ENCODE measurements at places on chromosomes 3 and 15. TPM values are rescaled to one million over a fixed set of nuclear protein-coding genes. Genes with fewer than 3 reads are reported as not detected.
A peak's percentile ranks its signal among the peaks of the same experiment; 100 is the strongest.

UACA gene
- polyA plus RNA-seq = 156 TPM

DNA sequence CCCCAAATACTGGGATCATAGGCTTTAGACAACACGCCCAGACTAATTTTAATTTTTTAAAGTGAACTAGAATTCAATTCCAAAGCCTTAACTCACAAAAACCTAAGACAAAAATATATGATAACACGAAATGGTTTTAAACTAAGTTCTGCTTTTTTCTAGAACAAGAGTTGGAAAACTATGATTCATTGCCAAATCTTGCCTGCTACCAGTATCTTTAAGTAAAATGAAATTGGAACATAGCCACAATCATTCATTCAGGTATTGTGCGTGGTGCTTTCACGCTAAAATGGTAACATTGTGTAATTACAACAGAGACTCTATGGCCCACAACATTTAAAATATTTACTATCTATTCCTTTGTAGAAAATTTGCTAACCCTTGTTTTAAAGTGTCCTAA, 488.0 kb upstream of the ZNF385D start:
- no peak for DNase-seq

GRCh38 chr15:61879219-61879618, 181.0 kb downstream of the VPS13C start:
- no peak for DNase-seq

DNA sequence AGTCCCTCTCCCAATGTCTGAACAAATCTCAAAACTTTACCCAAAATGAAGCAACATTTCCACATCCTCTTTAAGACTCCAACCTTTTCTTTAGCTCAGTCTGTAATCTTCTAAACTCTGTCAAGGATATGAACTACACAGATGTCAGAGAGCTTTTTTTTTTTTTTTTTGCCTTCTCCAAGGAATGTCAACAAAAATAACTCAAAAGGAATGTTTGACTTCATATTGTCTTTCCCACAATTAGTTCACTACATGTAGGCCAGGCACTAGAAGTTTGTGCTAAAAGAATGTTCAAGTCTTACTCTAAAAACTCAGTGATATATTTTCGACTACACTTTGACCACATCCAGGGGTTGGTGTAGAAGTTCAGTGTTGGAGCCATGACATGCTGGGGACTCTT, 37.1 kb downstream of the ADAMTS9 start:
- peak; percentile 41 for DNase-seq

DNA sequence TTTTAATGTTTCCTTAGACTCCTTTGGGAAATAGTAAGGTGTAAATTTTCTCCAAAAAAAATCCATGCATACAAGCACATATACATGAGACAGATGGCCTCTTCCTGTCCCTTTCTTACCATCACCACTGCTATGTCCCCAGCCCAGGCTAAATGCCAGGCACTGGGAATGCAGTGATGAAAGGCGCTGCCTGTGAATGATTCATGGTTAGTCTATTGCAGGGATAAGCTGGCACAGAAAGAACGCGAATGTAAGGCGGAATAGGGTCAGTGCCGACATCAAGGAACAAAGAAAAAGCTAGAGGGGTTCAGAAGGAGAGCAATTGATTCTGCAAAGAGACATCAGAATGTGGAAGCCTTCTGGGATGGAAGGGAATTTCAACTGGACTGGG, 36.2 kb upstream of the CFAP161 start:
- no peak for DNase-seq

- no peak for DNase-seq
Observed at GRCh38 chr3:106819440-106819839, 557.8 kb upstream of the CCDC54 start.

- no peak for DNase-seq
Observed at GRCh38 chr3:194107107-194107506, 28.8 kb upstream of the HES1 start.

- no peak for DNase-seq
Observed at GRCh38 chr15:95601525-95601924, 729.0 kb upstream of the NR2F2 start.

OXTR gene
- 50.0 TPM for polyA plus RNA-seq

DNA sequence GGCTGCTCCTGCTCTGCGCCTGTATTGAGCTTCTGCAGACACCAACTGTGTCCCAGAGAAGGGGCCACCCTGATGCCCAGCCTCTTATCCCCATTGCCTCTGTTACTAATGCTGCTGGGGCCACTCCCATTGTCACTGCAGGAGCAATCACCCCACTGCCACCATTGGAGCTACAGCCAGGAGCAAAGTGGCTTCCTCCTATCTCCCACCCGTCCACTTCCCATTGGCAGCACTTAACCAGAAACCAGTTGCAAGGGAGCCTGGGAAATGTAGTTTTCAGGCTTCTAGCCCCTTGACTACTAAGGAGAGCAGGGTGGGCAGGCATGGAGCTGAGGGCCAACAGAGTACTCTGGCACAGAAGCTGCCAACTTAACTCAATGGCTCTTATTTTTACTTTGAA, 55.9 kb upstream of the KLF13 start:
- DNase-seq = no peak

DNA sequence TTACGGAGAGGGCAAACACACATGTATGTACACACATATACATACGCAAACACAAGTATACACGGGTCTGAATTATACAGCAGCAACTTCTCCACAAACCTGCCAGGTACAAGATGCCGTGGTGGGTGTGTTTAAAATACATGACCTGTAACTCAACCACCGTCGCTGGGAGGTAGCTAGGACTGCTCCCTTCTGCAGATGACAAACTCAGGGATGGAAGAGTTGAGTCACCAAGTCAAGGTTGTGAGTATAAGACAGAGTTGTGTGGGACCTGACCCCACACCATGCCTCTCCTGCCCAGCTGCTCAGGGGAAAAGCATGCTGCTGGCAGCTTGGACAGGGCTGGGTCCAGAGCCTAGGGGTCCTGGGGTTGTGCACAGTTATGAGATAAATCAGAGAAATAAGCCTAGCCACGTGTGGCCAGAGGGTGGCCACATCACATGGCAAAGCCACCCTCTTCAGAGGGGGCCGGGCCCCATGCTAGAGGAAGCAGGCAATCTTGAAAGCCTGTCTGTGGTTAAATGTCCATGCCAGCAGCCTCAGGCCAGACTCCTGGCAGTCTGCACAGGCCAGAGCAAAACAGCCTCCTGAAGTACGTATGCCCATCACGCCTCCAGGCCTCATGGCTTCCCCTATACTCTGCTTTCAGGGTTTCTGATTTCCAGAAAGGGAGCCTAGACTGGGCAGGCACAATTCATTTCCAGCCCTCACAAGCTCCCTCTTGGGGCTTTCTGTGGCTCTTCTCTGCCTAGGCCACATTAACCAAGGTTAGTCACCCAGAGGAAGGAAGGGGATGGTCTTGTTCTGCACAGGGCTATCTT, 107.7 kb upstream of the RPL32 start:
- peak; percentile 48 for DNase-seq

CCDC54 gene
- polyA plus RNA-seq = not detected

DNA sequence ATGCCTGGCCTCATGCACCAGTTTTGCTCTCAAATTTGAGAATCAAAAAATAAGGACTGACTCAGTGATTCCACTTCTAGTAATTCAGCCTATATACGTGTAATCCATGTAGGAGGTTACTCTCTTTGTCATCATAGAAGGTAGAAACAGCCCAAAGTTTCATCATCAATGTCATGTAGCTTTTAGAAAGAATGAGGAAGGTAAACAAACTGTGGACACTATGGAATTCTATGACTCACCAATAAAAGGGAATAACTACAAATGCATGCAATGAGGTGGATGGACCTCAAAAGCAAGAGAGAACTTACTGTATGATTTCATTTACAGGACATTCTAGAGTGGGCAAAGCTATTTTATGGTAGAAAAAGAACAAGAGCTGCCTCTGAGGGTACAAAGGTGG, 93.2 kb upstream of the LRIG1 start:
- DNase-seq = peak; percentile 99

DNA sequence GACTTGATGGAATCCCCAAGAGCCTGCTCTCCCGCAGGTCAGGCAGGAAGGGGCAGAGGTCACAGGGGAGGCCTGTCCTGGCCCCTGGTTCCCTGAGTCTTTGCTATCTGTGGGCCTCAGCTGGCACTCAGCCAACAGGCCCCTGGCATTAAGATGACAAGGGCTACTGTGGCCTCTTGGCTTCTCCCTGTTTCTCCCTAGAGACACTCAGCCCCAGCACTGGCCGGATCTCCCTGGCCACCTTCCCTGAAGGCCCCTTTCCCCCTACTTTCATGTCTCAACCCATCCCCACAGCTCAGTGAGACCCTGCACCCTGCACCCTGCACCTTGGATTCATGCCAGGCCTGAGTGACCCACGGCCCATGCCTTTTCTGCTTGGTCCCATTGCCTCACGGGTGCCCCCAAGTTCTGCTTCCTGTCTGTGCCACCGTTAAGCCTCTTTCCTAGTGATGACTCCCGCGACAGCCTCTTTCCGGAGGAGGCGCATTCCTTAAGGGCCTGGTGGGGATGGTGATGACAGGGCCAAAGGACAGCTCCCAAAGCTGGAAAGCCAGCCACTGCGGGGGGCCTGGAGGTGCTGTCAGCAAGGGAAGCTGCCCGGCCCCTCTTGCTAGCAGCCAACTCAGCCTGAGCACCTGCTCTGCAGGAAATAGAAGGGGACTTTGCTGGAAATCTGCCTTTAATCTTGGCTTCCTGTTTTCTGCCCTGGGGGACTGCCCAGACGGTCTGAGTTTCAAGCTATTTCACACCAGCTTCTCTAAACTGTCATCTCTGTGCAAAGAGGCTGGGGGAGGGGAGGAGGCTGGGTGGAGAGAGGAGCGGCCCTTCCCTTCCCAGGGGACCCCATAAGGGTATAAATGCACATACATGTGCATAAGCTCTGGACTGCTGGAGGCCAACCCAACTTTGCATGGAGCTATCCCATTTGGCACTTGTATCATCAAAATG, 4.8 kb upstream of the CSK start:
- no peak for DNase-seq

C2CD4A gene
- polyA plus RNA-seq = not detected

DNA sequence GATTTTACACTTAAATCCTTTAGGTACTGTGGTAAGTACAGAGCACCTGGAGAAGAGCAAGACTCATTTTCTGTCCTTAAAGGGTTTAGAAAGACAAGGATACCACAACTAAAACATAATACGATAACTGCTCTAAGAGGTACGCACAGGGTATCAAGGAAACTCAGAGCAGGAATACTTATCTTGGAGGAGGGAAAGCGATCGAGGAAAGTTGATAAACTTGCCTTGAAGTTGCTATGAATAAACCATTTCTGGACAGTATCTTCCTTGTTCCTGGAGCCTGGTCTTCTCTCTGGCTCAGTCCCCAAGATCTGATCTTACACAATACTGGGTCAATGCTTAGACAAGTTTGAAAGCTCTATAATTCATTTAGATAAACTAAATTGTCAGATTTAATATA, 17.6 kb upstream of the GATM start:
- DNase-seq = no peak

PLIN1 gene
- 0.07 TPM for polyA plus RNA-seq

ZPLD1 gene
- not detected for polyA plus RNA-seq

CLDN18 gene
- not detected for polyA plus RNA-seq

FBXL2 gene
- 14.4 TPM for polyA plus RNA-seq

DNA sequence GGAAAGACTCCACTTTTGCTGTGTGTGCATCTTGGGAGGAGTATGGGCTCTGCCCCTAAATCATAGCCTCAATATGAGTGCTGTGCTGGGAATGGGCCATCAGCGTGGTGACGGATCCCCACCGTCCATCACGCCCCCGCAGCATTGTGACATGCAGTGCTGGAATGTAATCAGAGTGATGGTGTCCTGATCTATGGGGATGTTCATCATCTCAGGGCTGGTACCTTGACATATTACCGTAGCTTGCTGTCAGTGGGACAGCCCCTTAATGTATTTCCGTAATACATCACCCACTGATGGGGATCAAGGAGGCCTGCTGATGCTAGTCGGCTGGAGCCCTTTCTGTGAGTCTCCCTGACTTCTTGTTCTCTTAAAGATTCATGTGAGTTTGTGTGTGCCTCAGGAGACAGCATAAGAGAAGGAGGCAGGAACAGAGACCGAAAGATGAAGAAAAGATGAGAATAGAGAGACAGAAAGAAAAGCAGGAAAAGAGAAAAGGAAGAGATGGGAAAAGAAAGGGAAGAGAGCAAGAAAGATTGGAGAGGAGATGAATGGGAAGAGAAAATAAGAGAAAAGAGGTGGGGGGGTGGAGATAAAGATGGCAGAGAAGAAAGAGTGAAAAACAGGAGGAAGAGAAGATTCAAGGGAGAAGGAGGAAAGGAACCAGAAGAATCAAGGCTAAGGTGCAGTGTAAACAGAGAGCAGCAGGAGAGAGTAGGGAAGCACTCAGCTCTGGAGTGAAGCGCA, 183.7 kb downstream of the RPLP1 start:
- DNase-seq = no peak

GRCh38 chr15:67171471-67171870, 83.0 kb downstream of the AAGAB start:
- no peak for DNase-seq

GNAT1 gene
- polyA plus RNA-seq = not detected

DNA sequence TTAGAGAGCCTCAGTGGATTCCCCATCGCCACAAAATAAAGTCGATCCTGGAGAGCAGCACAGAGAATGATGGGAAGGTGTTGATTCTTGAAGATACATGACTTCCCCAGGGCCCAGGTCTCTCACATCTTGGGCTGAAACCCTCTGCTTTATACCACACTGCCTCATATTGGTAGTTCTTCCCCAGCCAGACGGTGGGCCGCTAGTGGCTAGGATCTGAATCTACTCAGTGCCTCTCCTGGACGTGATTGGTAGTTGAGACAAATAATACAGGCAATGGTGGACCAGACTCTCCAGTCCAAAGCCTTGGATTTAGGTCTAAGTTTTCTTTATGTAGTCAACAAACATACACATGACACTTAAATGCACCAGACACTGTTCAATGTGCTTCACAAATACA, 49.7 kb downstream of the RAB11A start:
- no peak for DNase-seq

CCR8 gene
- polyA plus RNA-seq = not detected

DNA sequence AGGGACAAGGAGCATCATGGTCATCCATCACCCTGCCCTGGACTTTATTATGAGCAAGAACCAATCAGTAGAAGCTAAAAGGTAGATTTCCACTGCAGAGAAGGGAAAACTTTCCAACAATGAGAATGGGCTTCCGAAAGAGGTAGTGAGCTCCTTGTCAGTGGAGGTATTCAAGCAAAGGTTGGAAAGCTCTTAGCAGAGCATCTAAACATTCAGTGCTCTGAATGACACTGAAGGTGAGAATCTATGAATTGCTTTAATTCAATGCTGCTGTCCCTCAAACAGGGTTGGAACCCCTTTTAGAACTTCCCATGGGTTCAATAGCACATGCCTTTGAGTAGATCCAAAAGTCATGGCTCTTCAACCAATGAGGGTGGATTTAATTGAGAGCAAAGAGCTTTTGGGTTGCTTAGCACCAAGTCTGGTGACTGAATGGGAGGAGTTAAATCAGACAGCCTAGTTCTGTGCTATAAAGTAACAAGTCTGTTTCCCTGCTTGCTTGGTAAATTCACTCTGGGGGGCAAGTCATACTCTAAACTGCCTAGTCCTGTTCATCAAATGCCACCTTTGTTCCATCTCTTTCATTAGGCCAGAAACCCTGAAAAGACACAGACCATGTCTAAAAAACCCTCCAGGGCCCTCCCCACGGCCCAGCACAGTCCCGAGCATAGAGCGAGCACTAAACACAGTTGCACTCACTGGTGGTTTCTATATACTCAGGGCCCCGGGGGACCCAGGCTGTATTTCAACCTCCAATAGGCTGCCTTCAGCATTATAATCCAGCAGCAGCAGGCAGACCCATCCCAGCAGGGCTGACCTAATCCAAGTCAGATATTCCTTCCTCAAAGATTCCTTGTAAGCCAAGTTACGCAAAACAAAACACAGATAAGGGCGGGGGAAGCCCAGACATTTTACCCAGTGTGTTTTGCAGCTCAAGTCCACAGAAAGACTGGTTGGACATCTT, 161.2 kb downstream of the MEGF11 start:
- DNase-seq = no peak

All from IMR-90 (cell line).